CD4-positive, CD25-positive, alpha-beta regulatory T cell (primary cell): ENCODE measurements at places on chromosomes 16 and 17.
A peak's percentile ranks its signal among the peaks of the same experiment; 100 is the strongest.

GRCh38 chr16:66846266-66846665, 2.1 kb downstream of the CA7 start:
- DNase-seq: no peak

DNA sequence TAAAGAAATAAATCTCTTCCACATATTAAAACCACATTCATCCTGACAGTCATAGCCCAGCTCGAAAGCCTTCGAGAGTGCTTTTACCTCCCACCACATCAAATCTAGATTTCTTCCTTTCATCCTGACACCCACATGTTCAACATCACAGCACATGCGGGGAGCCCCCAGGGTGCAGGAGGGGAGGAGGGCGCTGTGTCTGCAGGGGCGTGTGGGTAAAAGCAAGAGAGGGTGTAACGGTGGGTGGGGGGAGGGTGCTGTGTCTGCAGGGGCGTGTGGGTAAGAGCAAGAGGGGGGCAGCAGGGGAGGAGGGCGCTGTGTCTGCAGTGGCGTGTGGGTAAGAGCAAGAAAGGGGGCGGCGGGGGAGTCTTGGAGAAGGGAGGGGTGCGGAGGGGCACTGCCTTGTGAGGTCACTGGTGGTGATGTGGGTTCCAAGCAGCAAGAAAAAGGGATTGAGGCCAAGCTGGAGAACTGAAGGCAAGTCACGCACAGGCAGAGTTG, 34.7 kb downstream of the ADCY9 start:
- DNase-seq: no peak

GRCh38 chr16:57262841-57263540, 17.9 kb downstream of the ARL2BP start:
- DNase-seq: no peak

GRCh38 chr16:11768849-11769248, 26.2 kb upstream of the TXNDC11 start:
- no peak for DNase-seq

DNA sequence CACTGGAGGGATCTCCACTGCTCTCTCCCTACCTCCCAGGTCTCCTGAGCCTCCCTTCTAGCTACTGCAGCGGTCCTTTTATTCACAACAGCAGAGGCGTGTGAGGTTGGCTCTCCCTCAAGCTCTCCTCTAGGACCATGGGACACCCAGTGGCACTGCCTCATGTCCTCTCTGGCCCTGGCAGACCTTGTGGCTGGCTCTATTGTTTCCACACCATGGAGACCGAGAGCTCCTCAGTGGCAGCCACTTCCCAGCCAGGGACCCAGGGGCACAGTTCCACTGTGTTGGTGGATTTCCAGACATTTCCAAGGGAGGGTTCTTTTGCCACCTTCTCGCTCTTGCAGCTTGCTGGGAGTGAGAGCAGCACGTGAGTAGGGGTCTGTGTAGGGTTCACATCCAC, 204.9 kb downstream of the AXIN2 start:
- no peak for DNase-seq

GRCh38 chr17:7955414-7956227, 23.6 kb downstream of the CNTROB start:
- no peak for DNase-seq

DNA sequence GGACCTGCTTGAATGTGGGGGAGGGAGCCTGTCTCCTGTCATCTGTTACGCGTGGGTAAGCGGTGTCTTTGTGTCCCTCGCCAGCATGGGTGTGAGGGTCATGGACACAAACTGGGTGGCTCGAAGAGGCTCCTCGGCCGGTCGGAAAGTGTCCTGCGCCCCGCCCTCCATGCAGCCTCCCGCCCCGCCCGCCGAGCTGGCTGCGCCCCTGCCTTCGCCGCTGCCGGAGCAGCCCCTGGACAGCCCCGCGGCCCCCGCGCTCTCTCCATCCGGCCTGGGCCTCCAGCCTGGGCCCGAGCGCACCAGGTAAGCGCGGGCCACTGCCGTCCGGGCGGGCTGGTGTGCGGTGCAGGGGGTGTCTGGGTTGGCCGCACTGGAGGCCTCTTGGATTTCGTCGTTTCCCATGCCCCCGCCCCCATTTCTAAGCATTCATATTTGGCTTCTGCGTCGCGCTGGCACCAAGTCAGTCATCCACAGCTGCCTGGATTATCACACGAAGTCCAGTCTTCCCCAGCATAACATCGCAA, 43.8 kb downstream of the ELAC2 start:
- no peak for DNase-seq

GRCh38 chr16:30092373-30093010, 768 bp upstream of the TBX6 start:
- DNase-seq: peak; percentile 77

GRCh38 chr17:64236827-64237403, 26.1 kb downstream of the TEX2 start:
- peak; percentile 23 for DNase-seq

- DNase-seq: no peak
Measured at GRCh38 chr17:81057079-81057730, 22.3 kb downstream of the BAIAP2 start.

DNA sequence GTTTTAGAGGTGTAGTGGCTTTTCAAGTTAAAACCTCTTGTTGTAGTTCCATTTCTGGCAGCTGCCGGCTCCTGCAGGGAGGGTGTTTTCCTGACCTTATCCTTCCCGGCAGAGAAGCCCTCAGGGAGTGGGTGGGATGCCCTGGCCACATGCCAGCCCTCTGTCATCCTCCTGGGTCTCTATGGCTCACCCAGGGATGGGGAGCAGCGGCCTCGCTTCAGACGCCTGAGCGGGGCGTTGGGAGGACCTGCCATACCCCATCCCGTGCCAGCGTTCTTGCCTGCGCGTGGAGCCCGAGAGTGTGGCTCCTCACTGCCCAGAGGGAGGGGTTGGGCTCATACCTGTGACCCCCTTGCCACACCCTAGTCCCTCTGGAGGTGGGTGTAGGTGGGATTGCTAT, 11.9 kb downstream of the KCNJ12 start:
- no peak for DNase-seq

DNA sequence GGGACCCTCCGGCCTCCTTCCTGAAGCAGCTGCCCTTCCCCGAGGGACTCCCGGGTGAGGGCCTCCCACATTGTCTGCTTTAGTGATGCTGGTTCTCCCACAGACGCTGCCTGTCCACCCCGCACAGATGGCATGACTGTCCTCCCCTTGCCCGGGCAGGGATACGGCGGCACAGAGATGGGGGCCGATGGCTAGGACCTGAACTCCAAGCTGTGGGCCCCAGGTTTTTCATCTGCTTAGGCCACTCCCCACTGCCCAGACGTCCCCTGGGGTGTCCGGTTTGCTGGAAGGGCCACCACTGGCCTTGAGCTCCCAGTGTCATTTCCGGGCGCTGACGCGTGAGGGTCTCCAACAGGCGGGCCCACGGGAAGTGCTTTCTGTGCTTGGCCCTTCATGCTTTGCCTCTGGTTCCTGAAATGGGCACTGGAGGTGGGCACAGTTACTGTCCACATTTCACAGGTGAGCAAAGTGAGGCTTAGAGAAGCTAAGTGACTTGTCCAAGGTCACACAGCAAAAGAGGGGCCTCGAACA, 87.4 kb upstream of the CBX4 start:
- DNase-seq: no peak

GRCh38 chr17:6450926-6451832, 6.9 kb downstream of the PIMREG start:
- no peak for DNase-seq

- no peak for DNase-seq
Measured at GRCh38 chr16:56048425-56049105, 142.7 kb upstream of the GNAO1 start.

GRCh38 chr17:72977771-72978417, 114.6 kb downstream of the SLC39A11 start:
- no peak for DNase-seq

DNA sequence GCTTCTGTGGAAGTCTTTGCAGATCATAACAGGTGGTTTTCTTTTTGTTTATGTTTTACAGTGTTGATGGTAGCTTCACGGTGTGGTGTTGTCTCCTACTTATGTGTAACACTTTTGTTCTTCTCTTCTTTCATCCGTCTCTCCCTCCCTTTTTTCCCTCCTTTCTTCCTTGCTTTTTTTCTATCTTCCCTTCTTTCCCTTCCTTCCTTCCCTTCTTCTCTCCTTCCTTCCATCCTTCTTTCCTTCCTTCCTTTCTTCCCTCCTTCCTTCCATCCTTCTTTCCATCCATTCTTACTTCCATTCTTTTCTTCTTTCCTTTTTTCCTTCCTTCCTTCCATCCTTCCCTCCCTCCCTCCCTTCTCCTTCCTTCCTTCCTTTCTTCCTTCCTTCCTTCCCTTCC, 31.4 kb downstream of the IRX5 start:
- no peak for DNase-seq

DNA sequence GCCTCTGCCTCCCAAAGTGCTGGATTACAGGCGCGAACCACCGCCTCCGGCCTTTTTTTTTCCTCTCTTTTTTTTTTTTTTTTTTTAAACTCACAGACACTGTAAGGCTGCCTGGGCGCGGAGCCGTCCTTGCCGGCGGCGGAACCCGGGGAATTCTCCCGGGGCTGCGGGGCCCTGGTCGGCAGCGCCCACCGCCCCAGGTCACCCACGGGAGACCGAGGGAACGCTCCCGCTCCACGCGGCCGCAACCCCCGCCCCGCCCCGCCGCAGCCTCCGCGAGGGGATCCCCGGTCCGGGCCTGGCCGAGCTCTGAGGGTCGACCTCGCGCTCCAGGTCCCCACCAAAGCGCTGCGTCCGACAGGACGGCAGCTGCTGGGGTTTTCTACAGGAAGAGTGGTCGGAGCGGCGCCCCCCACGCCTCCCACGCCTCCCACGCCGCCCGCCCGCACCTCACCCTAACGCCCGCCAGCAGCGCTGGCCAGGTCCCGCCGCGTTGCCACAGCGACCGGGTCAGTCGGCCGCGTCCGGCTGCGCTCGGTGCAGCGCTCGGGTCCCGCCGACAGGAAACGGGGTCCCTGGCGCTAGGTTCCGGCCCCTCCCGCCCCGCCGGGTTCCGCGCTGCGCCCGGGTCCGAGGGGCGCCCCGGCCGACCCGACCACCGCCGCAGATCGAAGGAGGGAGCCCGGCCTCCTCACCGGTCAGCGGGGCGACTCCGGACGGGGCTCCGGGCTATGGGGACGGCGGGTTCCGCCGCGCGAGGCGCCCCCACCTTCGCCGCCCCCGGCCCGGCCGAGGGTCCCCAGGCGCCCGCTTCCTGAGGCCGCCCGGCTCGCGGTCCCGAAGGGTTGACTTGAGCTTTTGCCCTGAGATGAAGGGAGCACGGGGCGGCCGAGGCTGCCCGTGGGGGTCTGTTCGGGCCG, at the start of gene CCDC57:
CCDC57 (minus strand) TSS at position 512 of the 920 bp plus-strand sequence. CDS start 10,898 bp downstream, outside the sequence.
- DNase-seq: peak; percentile 45

GRCh38 chr16:83318390-83318789, 489.4 kb upstream of the HSBP1 start:
- DNase-seq: no peak

DNA sequence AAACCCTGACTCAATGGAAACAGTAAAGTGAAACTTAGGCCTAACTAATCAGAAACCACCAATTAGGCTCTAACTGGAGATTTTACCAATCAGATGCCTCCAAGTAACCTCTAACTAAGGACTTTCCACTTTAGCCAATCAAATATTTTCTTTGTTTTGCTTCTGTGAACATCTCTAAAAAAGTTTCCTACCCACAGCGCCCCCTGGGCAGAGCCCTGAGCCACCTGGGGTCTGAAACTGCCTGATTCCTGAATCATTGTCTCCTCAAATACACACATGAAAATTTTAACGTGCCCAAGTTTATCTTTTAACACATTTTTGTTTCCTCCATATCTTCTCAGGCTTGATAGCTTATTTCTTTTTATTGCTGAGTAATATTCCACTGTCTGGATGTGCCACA, 19.0 kb downstream of the ADAD2 start:
- no peak for DNase-seq

GRCh38 chr16:11291091-11291703, 10.1 kb upstream of the PRM1 start:
- DNase-seq: no peak

GRCh38 chr16:1602285-1602684, 9.6 kb downstream of the IFT140 start:
- no peak for DNase-seq

- no peak for DNase-seq
Measured at GRCh38 chr16:22322741-22323140, 25.5 kb downstream of the POLR3E start.

- DNase-seq: no peak
Measured at GRCh38 chr17:81576621-81577277, 24.6 kb upstream of the FAAP100 start.

GRCh38 chr17:38701504-38702165, 3.4 kb upstream of the MLLT6 start:
- peak; percentile 68 for DNase-seq

DNA sequence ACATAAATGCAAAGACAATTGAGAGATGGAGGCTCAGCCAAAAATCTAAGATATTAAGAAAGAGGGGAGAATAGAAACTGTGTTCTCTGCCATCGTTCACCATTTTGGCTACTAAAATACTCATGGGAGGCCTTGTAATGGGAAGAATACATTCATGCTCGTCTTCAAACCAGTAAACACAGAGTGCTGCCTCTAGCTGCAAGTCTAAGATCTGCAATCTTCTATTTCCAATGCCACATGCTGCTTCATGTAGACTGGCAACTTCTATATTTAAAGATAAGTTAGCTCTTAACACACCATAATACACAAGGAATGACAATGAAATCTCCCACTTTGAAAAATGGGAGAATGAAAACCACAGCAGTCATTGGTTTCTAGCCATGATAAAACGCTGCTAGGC, 387.3 kb downstream of the HS3ST3B1 start:
- no peak for DNase-seq

GRCh38 chr16:3214904-3215600, 19.9 kb downstream of the ZNF200 start:
- DNase-seq: peak; percentile 44

- DNase-seq: peak; percentile 38
Measured at GRCh38 chr17:7889166-7889955, 772 bp downstream of the CHD3 start.

- no peak for DNase-seq
Measured at GRCh38 chr16:30526137-30526822, at the start of gene ZNF768. TSS of gene ZNF768 (minus strand) at chr16:30526566. CDS start at chr16:30526413, 153 bp downstream.

DNA sequence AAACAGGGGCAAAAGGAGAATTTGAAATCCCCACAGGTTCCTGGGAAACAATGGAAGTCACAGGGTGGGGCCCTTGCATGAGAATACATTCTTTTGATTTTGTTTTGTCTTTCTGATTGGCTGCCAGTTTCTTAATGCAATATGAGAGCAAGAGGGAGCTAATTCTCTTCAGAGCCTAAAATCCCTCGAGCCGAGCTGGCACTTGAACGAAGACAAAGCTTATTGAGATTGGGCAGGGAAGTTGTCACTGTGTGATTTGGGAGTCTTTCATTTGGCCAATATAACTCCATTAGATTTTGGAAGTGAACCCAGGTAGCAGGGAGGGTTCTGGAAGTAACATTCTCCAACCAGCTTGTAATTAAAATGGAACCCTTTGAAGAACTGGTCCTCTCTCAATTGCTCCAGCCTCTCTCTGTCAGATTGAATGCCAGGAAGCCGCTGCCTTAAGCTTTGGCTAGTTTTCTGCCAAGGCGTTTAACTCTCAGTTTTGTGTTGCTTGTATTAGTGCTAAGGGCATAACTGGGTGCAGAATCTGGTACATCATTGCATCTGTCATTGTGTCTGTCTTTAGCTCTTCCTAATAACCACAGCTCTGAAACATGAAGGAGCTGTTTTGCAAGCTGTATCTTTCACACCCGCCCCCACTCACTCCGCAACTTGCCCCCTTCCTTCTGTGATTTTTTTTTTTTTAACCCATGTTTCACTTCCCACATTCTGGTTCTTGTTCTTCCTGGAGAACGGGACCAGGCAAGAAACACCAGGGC, 272.0 kb downstream of the MAF start:
- no peak for DNase-seq

- no peak for DNase-seq
Measured at GRCh38 chr17:9072696-9073339, 51.5 kb downstream of the NTN1 start.
